ENCODE measurements at places on chromosomes 7 and 10.
A peak's percentile ranks its signal among the peaks of the same experiment; 100 is the strongest.

DNA sequence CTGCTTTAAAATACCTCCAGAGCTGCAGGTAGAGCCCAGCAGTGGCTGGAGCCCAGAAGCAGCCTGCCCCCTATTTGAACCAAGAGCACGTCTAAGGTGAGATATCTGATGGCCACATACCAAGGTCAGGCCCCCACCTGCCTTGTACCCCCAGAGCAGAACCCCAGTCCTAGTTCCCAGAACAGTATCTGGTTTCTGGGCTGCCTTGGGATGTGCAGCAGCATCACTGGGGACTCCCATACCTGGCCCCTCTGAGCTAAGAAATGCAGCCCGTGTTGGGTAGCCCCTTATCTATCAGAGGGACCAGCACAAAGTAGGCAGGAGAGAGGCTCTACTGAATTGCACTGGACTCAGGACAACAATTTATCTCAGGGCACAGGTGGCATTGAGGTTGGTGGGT is 8.9 kb downstream of the SFTPD start:
- no peak for DNase-seq

DNA sequence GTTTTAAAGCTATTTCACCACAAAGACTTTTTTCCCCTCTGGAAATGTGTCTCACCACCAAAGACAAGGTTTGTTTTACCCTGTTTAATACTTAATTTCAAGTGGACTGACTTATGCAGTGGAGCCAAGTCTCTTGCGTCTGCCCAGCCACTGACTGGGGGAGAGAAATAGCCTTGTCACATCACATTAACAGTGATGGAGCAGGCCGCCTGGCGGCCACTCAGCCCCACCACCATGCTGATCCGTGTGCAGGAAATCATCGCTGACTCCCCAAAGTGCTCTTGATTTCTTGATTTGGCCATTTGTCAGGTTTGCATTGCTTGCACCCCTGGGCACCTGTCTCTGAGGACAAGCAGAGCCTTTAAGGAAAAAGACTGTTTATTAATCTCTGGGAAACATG is 334.1 kb downstream of the GLRX3 start:
- no peak for DNase-seq

- no peak for DNase-seq
These were observed 1197.8 kb upstream of the SORCS1 start for GRCh38 chr10:108362296-108362695.

- DNase-seq: no peak
These were observed 74.3 kb downstream of the PLXNA4 start for GRCh38 chr7:132501956-132502355.

GRCh38 chr7:90453931-90454330 is 15.5 kb upstream of the PTTG1IP2 start:
- DNase-seq: no peak

GRCh38 chr7:19091550-19092200 is 25.8 kb downstream of the TWIST1 start:
- no peak for DNase-seq

DNA sequence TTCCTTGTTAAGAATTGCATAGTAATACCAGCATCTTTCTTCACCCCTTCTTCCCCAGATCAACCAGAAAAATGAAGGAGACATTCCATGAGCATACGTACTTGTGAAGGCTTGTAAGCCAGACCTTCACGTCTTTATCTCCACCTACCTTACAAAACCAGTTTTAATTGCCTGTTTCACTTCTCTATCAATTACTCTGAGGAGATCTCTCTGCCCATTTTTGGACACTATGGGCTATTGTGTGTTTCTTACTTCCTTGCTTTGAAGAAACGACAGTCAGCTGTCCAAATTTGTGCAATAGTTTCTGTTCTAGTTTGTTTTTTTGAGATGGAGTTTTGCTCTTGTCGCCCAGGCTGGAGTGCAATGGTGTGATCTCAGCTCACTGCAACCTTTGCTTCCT is 349.7 kb upstream of the MBL2 start:
- DNase-seq: no peak

- peak; percentile 5 for DNase-seq
These were observed 79.4 kb downstream of the MYL10 start for GRCh38 chr7:101549734-101550133.

DNA sequence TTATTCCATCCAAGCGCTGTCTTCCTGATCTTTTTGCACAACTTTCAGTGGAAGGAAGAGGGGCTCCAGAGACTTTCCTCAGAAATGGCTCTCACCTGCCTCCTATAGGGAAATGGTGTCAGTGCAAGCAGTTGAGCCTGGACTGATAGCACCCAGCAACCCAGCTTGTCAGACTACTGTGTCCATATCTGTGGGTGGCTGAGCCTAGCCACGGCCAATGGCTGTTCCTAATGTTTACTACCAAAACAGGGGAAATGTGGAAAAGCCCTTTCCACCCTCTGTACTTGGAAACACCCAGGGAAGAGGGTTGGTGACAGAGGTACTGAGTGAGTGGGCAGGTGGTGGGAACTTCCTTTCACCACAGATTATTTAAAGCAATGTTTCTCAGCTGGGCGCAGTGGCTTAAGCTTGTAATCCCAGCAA is 4.3 kb upstream of the YKT6 start:
- peak; percentile 57 for DNase-seq

GRCh38 chr7:99848420-99849216 is 20.8 kb downstream of the CYP3A43 start:
- no peak for DNase-seq

DNA sequence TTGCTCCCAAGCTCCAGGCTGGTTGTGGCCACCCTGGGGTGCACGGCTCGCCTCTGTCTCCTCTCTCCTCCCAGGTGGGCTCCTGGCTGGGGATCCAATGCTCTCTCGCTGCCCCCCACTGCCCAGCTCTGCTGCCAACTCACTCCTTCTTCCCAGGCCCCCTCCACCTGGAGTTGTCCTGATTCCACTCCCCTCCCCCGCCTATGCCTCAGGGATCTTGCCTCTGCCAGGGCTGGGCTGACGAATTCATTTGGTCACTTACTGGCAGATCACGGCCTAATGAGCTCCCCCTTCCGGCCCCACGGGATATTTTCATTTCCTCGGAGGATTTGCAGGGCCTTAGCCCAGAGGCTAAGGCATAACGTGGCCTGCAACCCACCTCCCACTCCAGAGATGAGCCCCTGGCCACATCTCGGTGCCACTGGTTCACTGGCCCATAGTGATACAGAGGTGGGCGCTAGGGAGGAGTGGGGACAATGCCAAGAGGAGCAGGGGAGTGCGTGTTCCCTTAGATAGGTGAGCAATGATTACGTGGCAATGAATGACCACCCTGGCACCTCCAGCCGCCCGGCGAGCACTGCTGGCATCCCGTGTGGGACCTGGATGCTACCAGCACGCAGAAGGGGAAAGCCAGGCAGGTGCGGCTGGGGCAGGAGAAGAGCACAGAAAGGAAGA is 344.6 kb upstream of the SHH start:
- no peak for DNase-seq

DNA sequence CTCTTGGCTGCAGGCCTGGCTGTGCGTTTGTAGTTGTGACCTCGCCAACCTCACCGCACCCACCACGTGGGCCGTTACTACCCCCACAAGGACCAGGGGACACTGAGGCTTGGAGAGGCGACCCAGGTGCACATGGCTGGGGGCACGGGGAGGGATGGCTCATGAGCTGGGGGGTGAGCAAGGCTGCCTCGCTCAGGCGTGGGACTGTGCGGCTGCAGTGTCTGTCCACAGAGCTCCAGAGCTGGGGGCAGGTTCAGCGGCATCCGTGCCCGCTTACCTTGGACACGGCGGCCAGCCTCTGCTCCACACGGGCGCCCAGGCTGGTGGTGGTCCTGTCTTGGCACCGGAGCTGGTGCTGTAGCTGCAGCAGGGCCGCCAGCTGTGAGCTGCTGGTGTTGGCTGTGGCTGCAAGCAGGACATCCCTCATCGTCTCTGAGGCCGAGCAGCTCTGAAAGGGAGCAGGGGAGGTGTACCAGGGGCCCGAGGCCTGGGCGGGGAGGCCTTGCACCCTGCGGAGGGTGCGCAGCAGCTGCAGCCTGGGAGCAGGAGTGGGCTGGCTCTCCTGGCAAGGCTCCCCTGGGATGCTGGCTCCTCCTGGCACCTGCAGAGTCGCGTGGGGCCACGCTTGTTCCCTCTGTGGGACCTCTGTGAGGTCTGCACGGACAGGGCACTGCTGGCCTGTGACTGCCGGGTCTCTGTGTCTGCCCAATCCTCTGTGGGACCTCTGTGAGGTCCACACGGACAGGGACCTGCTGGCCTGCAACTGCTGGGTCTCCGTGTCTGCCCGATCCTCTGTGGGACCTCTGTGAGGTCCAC is 60.0 kb upstream of the NKX6-2 start:
- no peak for DNase-seq

All from activated naive CD4-positive, alpha-beta T cell treated with anti-CD3 and anti-CD28 coated beads, Interleukin-2, amount 10 ng/mL, durations not matched to agents 7 days and 5 days (primary cell).